Upper lobe of left lung (tissue), 6 donors: ENCODE measurements at places on chromosomes 13 and 19. TPM values are rescaled to one million over a fixed set of nuclear protein-coding genes. Genes with fewer than 3 reads are reported as not detected.

Gene ATP4A
- not detected for total RNA-seq

Gene CYP4F12
- total RNA-seq: 1.1 TPM

Gene CRX
- total RNA-seq: not detected

Gene COQ8B
- 46.2 TPM for total RNA-seq

Gene LRP3
- total RNA-seq: 9.4 TPM

Gene RFPL4AL1
- total RNA-seq: not detected

Gene RFX1
- total RNA-seq: 11.7 TPM

Gene LHB
- not detected for total RNA-seq

Gene TOMM40
- 60.3 TPM for total RNA-seq

Gene BRME1
- 2.1 TPM for total RNA-seq

Gene FCER2
- not detected for total RNA-seq

DNA sequence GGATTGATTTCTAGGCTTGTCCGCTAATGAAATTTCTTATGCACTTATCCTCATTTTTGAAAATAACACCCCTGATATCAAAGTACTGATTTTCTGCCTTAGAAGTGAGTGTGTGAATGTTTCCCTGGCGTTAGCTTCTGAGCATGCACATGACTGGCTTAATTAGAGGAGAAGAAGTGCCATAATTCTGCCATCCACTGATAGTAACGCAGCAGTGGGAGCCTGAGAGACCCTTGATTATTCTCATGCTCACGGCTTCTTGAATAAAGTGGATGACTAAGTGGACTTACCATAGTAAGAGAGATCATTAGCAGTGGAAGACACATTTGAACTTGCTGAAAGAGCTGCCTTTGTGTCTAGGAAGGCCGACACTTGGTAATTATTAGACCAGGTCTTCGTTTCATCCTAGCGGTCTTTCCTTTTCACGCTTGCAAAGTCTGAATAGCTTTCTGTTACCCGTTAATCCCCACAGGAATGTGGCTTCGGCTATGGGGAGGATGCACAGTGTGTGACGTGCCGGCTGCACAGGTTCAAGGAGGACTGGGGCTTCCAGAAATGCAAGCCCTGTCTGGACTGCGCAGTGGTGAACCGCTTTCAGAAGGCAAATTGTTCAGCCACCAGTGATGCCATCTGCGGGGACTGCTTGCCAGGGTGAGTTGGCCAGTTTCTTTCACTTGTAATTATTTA lies 45.3 kb downstream of the TNFRSF19 start:
- DNase-seq: no peak

- no peak for DNase-seq
These were observed 470.2 kb downstream of the PCDH9 start for GRCh38 chr13:66759919-66760318.

GRCh38 chr19:7454998-7455397 lies 33.8 kb downstream of the PEX11G start:
- no peak for DNase-seq

DNA sequence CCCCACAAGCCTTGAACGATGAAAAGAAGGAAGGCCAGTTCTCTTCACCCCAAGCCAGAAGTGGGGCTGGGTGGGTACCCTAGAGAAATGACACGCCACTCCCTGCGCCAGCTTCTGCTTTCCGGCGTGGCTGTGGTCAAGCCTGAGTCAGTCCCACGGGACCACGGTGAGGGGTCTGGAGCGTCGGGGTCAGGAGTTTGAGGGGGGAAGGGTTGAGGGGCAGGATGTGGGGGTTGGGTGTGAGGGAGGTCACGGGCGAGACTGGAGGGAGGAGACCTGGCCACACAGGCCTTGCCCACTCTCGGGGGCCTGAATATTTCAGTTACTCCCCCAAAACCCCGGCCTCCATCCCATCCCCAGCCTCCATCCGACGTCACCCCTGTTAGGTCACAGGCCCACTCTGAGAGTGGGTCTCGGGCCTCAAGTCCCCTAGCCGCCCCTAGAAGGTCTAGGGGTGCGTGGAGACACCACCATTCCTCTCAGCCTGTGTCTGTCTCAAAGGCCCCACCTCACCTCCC lies 500 bp upstream of the IFI30 start:
- DNase-seq: peak; percentile 86

- DNase-seq: peak; percentile 90
These were observed 19.9 kb downstream of the ZSWIM9 start for GRCh38 chr19:48190288-48190884.

DNA sequence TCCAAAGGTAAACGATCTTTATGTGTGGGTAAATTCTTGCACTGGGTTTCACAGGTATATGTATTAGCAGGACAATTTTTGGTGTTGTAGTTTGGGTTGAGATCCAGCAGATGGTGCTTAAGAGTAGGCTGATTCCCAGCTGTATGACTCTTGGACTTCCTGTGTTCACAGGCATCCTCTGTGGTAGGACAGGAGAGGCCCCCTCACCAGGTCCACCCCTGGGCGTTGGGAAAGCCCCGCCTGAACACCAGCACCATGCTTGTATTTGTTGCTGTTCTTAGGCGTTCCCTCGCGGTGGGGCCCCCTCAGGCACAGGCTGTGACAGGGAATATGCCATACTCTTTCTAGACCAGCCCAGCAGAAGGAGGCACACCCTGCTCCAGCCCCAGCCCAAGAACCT lies 49.5 kb upstream of the PCDH17 start:
- no peak for DNase-seq

GRCh38 chr13:110092831-110093247 lies 214.1 kb downstream of the COL4A1 start:
- no peak for DNase-seq

GRCh38 chr19:45901432-45901911 lies 941 bp downstream of the MYPOP start:
- peak; percentile 70 for DNase-seq

DNA sequence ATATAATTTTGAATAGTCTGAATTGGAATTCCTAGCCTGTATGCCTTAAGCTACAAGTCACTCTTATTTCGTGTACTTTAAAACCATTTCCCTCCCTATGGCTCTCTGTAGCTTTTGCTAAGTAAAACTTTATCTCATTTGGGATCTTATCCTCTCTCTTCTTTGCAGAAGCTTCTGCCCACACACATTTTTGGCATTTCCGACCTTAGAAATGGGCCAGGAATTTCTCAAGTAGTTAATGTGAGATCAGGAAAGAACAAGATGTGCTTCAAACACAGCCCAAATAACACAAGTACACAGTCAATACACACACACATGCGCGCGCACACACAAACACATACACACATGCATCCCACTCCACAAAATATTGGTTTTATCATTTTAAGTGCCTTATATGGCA lies 931.0 kb upstream of the MIR17HG start:
- DNase-seq: no peak

DNA sequence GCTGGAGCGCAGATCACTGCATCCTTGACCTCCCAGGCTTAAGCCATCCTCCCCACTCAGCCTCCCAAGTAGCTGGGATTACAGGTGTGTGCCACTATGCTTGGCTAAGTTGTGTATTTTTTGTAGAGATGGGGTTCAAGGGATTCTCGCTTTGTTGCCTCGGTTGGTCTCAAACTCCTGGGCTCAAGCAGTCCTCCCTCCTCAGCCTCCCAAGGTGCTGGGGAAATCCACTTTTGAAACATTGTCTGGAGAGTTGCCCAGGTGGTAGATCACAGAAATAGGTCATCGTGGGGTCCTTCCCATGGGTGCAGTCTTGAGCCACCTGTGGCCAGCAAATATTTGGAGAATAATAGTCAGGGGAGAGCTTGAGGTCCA lies 5.2 kb downstream of the LDLR start:
- no peak for DNase-seq

DNA sequence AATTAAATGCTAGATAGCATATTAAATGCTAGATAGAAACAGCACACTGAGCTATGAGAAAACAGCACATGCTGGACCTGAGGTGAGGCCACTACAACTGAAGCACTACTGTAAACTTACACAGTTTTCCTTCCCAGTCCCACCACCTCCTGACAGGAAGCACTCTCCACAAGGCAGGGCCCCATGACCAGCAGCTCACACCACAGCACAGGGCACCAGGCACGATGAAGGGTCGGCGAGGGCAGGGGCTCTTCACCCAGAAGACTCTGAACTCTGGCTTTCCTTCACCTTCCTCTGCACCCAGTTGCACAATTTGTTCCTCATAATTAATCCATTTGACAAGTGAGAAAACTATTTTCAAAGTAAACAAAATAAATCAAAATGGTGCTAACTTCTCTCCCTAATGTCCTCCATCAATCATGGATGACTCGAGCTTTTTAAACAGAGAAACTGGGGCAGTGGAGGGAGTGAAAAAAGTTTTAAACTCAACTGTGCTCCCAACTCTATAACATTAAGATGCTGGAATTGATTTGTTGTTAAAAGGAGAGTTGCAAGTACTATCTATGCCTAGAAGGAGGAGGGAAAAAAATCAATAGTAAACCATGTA lies 568.7 kb downstream of the UQCRFS1 start:
- no peak for DNase-seq

DNA sequence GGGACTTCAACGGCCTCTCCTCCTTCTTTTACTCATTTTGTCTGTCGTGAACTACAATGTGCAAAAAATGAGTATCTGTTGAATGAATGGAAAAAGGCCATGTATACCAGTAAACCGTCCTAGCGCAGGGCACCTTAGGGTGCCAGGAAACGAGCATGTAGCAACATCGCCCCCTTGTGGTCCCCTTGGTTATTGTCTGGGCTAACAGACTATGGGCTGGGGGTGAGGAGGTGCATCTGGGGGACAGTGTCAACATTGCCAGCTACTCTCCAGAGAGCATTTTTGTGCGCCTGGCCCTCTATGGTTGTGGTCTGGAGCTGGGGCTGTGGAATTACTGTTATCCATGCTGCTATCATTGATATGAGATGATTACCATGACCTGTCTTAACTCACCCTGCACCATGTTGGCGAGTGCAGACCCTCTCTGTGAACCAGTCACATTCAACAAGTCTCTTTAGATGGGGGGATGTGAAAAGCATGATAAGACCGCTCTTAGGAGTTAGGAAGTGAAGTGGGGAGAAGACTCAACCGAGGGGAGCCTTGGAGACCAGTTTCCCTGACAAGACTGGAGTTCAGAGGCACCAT lies 22.8 kb upstream of the SIGLEC11 start:
- DNase-seq: peak; percentile 61

DNA sequence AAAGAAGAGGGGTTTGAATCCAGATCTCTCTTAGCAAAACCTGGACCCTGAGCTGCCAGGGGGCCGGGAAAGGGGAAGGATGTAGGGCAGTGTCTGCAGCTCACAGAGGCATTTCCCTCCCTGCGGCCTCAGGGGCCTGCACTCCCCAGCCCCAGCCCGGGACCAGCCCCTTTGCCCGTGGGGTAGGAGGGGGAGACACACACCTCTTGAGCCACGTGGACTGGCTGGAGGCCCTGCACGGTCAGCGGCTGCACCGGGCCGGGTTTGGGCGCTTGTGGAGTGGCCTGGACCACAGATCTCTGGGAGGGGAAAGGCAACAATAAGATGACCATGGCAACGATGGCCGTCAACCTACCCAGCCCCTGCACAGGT lies 26.9 kb downstream of the RFX1 start:
- DNase-seq: no peak

DNA sequence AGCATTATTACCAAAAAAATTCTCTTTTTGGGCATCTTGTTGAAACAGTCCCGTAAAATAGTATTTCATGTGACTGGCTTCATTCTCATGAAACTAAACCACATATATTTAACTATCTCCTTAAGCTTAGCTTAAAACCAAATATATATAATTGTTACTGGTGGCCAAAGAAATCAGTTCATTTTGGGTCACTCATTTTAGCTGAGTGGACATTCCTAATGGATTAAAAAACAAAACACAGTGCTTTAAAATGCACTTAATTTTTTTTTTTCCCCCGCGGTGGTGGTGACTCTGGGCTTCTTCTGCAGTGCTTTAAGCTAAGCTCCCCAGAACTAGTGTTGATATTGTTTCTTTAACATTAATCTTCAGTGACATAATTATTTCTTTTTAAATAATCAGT lies 540.1 kb downstream of the GPC6 start:
- no peak for DNase-seq

- peak; percentile 84 for DNase-seq
These were observed 5.4 kb downstream of the KLK1 start for GRCh38 chr19:50817941-50818858.

- DNase-seq: no peak
These were observed 15.0 kb downstream of the HAS1 start for GRCh38 chr19:51708811-51709210.

- no peak for DNase-seq
These were observed 94.5 kb upstream of the OBI1 start for GRCh38 chr13:78753435-78753834.

DNA sequence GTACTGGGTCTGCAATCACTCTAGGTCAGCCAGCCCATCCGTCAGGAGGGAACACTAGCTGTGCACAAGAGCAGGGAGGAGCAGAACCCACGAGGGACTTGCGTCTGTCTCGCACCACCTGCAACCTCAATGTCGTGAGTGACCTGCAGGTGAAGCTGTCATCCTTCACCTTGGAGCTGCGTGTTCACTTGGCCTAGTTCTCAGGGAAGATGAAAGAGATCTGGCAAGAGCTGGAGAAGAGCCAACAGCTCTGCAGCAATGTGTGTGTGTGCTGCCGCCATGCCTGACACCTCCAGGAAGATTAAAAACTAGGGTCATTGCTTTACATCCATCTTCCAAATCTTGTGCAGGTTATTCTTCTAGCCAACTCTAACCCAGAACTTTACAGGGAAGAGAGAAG lies 117.6 kb upstream of the MRI1 start:
- DNase-seq: no peak

- DNase-seq: no peak
These were observed 634 bp upstream of the DIAPH3 start for GRCh38 chr13:60164234-60164889.
